Left renal pelvis (tissue), 4 donors: ENCODE measurements at places on chromosomes 3 and 15. TPM values are rescaled to one million over a fixed set of nuclear protein-coding genes. Genes with fewer than 3 reads are reported as not detected.

- no peak for DNase-seq
These were observed 83.9 kb upstream of the CDIN1 start for GRCh38 chr15:36495456-36495991.

DNA sequence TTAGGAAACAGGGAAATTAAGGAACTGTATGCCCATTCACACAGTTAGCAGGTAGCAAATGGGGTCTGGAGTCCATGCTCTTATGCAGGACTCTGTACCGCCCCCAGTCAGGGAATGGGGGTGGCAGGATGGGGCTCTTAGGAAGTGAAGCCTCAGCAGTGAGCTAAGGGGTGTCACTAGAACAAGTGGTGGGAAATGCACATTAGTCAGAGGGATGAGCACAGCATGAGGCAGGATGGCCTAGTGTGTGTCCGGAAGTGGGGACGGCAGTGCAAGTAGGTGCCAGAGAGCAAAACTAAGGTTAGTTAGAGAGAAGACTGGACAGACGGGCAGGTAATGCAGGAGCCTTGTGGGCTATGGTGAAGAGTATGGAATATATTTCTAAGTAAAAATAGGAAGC is 60.7 kb downstream of the ST3GAL6 start:
- DNase-seq: no peak

The GOLGA8T gene
- 0.45 TPM for polyA plus RNA-seq

GRCh38 chr3:148641722-148642121 is 56.0 kb upstream of the AGTR1 start:
- no peak for DNase-seq

DNA sequence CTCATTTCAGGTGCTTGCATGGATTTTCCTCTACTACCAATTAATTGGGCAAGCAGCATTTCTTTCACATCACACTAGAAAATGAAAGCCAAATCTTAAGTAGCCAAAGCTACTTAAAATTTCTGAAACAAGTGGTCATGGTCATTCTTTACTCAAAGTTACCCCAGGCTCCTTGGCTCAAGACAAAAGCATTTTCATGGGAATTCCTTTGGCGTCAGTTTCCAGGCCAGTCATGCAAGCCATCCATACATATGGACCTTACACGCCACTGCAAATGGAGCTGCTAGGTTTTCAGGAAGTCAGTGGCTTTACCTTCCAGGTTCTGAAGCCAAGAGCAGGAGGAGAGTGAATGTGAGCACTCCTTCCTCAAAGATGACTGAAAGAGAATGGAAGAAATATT is 83.7 kb upstream of the IL12A start:
- DNase-seq: no peak

GRCh38 chr15:69451951-69452691 is 497 bp upstream of the RPLP1 start:
- no peak for DNase-seq

GRCh38 chr15:89776274-89777072 is at the start of gene MESP2:
Gene MESP2, plus strand, starts transcription at chr15:89776332. Its CDS starts 26 bp downstream, at chr15:89776358.
- DNase-seq: peak; percentile 66

The EIF4A2 gene
- 1,033 TPM for polyA plus RNA-seq

GRCh38 chr3:67617518-67617917 is 36.9 kb downstream of the SUCLG2 start:
- no peak for DNase-seq

GRCh38 chr15:34721802-34722438 is 32.9 kb downstream of the GJD2 start:
- DNase-seq: no peak

The GOLGA6A gene
- 0.34 TPM for polyA plus RNA-seq

- DNase-seq: peak; percentile 42
These were observed 30.6 kb upstream of the ABHD2 start for GRCh38 chr15:89057506-89058133.

GRCh38 chr3:194577986-194578905 is 55.0 kb downstream of the TMEM44 start:
- DNase-seq: no peak

DNA sequence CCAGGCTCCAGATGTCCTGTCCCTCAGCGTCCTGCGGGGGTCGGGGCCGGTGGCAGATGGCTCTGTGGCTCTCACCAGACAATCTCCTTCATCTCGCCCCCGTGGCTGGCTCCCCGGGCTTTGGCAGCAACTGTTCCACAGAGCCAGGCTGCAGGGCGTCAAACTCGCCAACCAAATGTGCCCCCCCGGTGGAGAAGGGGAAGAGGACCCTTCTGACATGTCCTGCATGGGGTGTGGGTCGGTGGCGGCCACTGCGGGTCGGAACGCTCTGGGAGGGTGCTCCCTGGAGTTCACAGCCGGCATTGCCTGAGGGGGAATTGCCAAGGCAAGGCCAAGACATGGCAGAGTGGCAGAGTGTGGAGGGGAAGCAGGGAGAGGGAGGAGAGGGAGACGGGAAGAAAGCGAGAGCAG is 36.0 kb downstream of the BDH1 start:
- no peak for DNase-seq

The POMGNT2 gene
- 31.9 TPM for polyA plus RNA-seq

DNA sequence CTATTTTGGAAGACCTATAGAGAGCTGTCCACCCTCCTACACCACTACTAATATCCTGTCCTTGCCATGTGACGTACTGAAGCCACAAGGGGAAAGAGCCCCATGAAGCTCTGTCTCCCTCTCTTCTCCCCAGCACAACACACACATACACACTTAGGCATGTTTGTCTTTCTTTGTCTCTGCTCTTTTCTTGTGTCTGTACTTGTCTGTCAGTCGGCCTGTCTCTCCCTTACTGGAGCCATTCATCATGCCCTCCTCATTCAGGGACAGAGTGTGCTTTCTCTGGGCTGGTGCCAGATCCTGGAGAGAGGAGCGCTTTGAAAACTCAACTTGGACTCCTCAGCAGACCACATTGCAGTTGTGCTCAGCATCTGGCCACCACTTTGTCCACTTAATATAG is 47.6 kb downstream of the PSMD6 start:
- DNase-seq: no peak

- no peak for DNase-seq
These were observed 426.0 kb upstream of the RARB start for GRCh38 chr3:25002052-25002451.

GRCh38 chr3:119227070-119227850 is 13.4 kb downstream of the B4GALT4 start:
- DNase-seq: no peak

DNA sequence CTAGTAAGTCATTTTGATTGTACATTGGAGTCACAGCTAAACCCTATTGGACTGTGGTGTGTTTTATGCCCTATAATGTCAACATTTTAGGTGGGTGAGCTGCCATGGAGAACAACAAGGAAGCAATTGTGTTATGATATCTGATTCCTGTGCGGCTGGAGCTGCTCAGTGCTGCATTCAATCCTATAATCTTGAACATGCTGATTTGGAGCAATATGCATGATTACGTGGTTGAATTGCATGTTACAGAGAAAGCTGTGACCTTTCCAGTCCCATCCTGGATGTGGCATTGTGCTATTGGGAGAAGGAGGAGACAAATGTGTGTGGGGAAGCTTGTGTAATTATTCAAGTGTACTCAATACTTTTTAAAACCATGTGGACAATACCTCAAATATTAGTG is 20.1 kb upstream of the C3orf49 start:
- no peak for DNase-seq

DNA sequence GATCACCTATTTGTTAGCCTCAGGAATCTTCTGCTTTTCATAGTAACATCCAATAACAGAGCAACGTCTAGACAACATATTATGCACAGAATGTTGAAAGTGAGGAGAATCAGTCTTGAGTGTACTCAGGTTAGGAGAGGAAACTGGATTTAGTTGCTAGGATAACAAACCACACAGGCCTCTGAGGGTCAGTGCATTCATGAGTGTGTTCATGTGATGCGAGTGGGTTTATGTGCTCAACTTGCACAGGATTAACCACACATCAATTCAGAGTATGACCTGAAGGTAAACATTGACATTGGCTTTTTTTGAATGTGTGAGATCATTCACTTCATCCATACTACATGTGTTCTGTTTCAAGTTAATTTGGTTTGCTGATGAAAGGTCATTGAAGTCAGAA is 287.6 kb downstream of the DIPK2A start:
- no peak for DNase-seq

DNA sequence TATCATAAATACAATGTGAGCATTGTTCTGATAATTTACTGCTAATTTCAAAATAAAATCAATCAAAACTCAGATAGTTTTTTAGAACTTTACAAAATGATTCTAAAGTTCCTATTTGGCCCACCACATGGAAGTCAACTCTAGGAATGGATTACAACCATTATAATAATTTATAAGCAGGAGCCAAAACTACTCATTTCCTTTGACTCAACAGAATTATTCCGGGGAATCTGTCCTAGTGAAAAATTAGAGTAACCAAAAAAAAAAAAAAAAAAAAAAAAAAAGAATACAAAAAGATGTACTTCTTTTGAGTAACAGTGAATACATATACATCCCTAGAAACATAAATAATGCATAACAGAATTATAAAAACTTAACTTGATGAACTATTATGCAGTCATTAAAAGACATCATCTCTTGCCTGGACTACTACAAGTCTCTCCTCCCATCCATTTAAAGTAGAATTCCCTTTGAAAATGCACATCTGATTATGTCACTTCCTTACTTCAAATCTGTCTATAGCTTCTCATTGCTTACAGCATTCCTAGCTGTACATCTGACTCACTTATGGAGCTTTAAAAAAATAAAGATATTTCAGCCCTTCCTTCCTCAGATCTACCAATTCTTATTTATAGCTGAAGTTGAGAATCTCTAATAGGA is 43.4 kb downstream of the HDGFL3 start:
- DNase-seq: no peak

GRCh38 chr3:23000371-23000770 is 202.8 kb upstream of the UBE2E2 start:
- DNase-seq: peak; percentile 23

GRCh38 chr3:10262027-10262426 is 13.8 kb downstream of the TATDN2 start:
- no peak for DNase-seq

The PRSS50 gene
- polyA plus RNA-seq: 3.1 TPM

The RHOA gene
- 566 TPM for polyA plus RNA-seq

- no peak for DNase-seq
These were observed 204.5 kb downstream of the AKAP13 start for GRCh38 chr15:85584872-85585271.

The TF gene
- 79.0 TPM for polyA plus RNA-seq

DNA sequence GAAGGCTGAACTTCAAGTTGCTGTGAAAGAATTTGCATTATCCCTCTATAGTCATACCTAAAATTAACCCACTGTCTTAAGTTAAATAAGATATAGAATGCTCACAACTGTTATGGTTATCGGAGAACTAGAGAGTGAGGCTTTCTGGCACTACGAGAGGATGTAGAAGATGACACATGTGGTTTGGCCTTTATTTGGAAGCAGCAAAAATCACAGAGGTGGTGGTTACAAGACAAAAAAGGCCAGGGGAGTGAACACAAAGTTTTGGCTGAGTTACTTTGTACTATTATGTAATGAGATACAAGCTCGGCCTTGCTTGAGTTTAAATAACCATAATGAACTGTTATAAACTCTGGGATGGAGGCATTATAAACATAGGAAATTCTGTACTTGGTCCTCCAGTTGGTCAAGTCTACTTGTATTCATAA is 78.3 kb upstream of the ICE2 start:
- no peak for DNase-seq

GRCh38 chr3:106231086-106231485 is 362.3 kb upstream of the CBLB start:
- no peak for DNase-seq

GRCh38 chr3:117995842-117996437 is 1038.7 kb downstream of the IGSF11 start:
- no peak for DNase-seq

DNA sequence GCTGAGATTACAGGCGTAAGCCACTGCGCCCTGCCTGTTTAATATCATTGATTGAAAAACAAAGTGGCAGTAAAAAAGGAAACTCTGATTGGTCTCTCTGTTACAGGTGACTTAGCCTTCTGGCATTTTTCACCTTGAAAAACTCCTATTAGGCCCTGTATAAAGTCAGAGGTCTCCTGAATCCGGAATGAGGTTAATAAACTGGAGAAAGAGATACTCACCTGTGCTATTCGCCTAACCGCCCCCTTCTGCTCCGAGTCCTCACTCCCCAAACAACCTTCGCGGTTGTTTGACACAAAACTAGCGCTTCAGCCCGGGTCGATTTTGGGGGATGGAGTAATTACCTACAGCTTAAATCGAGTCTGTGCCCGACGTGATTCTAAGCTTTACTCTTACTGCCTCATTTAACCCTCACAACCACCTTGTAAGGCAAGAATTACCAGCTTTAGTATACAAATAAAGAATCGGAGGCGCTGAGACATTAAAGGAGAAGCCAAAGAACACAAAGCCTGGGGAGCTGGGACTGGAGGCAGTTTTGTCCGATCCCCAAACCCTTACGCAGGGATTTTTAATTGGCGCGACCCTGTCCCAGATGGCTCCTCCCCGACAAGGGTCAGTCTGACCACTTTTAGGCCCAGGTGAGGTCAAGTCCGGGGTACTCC is 441 bp downstream of the CEP70 start:
- DNase-seq: peak; percentile 17

DNA sequence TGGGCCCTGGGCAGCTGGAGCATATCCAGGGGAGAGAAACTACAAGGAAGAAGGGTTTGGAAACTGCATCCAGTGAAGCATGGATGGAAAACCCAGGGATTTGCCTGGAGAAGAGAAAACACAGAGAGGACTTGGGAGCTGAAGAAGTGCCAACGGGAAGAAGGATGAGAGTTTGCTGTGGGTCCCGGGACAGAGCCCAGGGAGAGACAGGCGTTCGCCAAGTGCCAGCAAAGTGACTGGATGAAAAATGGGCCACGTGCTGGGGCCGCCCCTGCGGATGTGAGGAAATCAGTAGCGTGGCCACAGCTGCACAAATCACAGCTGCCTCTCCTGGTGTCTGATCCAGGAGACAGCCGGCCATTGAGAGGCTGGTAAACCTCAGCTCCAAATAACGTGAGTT is 70.4 kb downstream of the HES1 start:
- DNase-seq: no peak

- DNase-seq: no peak
These were observed 212.0 kb downstream of the NR1D2 start for GRCh38 chr3:24157106-24157505.

DNA sequence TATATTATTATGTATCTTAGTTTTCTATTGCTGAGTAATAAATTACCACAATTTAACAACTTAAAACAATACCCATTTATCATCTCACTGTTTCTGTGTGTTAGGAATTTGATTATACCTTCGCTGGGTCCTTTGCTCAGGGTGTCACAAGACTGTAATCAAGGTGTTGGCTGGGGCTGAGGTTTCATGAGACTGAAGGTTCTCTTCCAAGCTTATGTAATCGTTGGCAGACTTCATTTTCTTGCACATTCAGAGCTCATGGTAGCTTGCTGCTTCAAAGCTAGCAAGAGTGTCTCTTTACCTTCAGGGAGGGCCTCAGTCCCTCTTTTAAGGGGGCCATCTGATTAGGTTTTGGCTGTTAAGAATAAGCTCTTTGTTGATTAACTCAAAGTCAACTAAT is 293.1 kb downstream of the POLQ start:
- no peak for DNase-seq

DNA sequence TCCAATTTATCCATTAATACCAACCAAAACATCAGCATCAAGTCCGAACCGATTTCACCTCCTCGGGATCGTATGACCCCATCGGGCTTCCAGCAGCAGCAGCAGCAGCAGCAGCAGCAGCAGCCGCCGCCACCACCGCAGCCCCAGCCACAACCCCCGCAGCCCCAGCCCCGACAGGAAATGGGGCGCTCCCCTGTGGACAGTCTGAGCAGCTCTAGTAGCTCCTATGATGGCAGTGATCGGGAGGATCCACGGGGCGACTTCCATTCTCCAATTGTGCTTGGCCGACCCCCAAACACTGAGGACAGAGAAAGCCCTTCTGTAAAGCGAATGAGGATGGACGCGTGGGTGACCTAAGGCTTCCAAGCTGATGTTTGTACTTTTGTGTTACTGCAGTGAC is 20.8 kb downstream of the LYSMD4 start:
- DNase-seq: no peak
